Activated CD4-positive, alpha-beta T cell treated with anti-CD3 and anti-CD28 coated beads, Interleukin-2, amount 50 U/mL, for 24 hours (primary cell): ENCODE measurements at places on chromosomes 5 and 9.

- no peak for DNase-seq
Observed at GRCh38 chr5:66198837-66199236, 54.7 kb downstream of the SREK1 start.

DNA sequence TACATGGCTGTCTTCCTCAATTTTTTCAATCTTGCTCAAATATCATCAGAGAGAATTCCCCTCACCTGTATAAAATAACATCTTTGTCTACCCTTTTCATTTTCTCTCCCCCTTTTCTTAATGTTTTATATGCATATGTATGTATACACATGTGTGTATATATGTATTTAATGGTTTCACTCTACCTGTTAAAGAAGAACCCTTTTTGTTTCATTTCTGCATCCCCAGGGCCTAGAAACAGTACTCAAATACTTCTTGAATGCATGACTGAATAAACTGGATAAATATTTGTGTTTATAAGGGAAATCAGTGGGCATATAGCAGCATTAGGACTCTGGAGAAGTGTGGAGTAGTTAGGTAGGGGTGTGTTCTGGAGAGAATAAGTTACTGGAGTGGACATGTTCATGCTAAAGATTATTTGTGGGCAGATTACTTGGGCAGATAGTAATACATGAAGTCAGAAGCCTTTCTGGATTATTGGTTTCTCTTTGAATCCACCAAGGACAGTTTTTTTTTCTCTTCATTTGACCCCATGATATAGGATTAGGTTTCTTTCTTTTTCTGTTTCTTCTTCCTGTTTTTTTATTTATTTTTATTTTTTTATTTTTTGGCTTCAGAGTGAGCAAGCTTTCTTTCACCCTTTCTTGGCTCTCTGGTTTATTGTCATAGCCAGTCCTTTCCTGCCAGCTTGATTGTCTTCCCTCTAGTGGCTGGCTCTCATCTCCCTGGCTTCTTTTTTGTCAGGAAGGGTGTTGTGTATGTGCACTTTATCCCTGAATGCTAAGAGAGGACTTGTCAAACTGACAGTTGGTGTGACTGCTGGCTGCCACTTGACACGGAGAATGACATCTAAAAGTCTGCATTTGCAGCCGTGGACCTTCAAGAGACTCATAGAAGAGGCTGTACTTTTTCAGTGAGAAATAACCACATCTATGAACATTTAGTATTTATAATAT, 89.3 kb downstream of the ZCCHC7 start:
- DNase-seq, result no peak

GRCh38 chr9:98809311-98810101, 2.0 kb downstream of the GALNT12 start:
- DNase-seq, result no peak

- DNase-seq, result no peak
Observed at GRCh38 chr5:171848006-171848405, 62.4 kb downstream of the SMIM23 start.

GRCh38 chr5:154446195-154447088, 645 bp downstream of the SAP30L start:
- no peak for DNase-seq

DNA sequence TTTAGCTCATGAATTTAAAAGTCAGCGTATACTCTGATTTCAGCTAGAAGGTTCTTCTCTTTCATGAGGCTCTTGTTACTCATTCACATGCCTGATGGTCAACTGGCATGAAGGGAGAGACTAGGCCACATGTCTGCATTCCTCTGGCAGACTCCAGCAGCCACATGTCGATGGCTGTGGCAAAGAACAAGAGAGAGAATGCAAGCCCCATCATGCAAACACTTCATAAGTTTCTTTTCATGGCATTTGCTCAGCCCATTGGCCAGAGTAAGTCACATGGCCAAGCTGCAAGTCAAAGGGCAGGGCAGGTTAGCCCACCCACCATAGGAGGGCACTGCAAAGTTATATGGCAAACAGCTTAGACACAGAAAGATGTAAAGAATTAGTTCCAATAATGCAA, 5.4 kb downstream of the KCNV2 start:
- DNase-seq, result no peak

DNA sequence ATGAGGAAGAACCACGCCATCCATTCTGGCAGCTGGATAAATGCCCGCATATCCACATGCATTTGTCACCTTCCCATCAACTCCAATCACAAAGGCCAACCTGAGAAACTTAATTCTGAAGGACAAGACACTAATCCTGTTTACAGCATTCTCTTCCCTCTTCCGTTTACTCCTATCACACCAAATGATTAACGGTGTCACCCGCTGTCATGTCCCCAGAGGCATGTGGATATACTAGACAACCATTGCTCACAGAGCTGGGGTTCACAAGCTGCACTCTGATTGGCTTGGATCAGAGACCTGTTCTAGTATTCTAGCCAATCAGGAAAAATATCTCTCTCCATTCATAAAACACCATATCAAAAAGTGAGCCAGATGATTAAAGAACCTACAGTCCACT, 3.6 kb downstream of the MACROH2A1 start:
- no peak for DNase-seq

DNA sequence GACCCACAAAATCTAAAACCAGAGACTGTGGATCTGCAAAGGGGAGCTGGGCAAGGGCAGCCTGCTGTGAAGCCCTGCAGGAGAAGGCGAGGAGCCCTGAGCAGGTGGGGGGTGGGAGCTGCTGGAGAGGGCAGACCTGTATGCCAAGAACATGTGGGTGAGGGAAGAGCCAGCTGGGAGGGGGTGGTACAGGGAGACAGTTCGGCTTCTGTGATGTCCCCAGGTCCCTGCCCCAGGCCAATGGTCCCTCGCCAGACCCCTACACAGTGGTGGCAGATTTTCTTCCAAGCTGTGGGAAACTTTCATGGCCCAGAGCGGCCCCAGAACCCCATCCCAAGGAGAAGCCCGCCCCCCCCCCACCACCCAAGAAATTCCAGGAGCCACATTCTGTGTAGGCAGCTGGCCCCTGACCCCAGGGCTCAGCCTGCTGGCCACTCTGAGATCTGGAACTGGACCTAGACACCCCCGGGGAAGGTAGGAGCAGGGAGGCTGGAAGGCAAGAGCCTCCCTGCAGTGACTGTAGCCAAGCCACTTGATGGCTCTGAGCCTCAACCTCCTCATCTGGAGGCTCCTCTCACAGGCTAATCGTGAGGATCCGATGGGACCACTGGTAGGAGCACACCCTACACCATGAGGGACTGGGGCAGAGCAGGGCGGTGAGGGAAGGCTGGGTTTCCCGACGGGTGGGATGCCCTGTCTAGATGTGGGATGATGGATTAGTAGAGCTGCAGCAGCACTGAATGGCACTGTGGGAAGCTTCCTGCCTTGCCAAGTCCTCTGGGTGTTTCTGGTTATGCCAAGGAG, 22.6 kb upstream of the CSF1R start:
- no peak for DNase-seq

- no peak for DNase-seq
Observed at GRCh38 chr5:80600943-80601693, 31.0 kb upstream of the ANKRD34B start.

DNA sequence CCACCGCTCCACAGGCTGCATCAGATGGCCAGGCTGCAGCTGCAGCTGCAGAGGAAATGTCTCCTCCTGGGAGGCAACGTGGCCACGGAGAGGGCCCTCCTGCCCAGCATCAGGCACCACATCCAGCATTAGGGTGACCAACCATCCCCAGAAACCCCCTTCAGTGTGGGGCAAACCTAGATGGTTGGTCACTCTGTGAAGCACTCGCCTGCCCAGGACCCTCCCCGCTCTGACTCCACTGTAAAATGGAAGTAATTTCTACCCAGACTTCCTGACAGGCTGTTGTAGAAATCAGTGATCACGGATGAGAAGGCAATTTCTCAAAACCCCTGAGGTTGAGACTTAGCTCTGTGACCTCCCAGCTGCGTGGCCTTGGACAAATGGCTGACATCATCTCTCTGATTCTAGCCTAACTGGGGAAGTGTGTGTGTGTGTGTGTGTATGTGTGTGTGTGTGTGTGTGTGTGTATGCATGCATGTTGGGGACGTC, 31.6 kb downstream of the B4GALT1 start:
- no peak for DNase-seq

GRCh38 chr5:13524936-13525335, 419.6 kb downstream of the DNAH5 start:
- no peak for DNase-seq

DNA sequence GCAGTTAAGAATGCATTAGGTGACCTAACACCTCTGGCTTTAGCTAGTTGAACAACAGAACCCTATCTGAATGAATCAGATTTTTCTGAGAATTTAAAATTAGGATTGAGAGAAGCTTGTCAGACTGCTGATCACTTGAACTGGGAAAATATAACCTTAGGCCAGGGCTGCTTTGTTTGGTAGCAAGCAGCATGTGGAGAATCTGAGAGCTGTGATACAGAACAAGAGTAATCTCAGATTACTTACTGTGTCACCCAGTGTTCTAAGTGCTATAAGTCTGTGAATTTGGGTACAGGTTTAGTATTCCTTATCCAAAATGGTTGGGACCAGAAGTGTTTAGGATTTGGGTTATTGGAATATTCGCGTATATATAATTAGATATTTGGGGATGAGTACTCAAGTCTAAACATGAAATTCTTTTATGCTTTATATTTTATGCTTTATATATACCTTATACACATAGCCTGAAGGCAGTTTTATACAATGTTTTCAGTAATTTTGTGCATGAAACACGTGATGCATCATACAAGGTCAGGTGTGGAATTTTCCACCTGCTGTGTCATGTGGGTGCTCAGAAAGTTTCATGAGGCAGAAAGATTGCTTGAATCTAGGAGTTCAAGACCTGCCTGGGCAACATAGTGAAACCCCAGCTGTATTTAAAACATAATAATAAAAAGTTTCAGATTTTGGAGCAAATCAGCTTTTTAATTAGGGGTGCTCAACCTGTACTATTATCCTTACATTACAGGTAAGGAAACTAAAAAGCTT, 8.3 kb upstream of the CHD1 start:
- no peak for DNase-seq

- no peak for DNase-seq
Observed at GRCh38 chr9:131810351-131811170, 70.7 kb upstream of the RAPGEF1 start.

DNA sequence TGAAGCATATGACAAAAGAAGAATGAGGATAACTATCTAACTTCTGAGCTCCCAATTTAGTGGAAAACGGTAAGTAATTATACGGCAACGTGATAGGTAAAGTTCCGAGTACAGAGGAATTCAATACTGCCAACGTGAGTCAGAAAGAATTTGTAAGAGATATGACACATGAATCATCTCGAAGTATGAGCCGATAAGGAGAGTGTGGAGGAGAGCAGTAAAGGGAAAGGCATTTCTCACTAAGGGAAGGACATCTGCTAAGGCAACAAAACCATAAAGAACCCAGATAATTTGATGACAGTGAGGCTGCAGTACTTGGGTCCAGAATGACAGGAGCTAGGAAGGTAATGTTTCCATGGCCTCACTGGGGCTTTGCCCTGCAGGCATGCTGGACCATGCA, 11.0 kb downstream of the MPDZ start:
- DNase-seq, result no peak

DNA sequence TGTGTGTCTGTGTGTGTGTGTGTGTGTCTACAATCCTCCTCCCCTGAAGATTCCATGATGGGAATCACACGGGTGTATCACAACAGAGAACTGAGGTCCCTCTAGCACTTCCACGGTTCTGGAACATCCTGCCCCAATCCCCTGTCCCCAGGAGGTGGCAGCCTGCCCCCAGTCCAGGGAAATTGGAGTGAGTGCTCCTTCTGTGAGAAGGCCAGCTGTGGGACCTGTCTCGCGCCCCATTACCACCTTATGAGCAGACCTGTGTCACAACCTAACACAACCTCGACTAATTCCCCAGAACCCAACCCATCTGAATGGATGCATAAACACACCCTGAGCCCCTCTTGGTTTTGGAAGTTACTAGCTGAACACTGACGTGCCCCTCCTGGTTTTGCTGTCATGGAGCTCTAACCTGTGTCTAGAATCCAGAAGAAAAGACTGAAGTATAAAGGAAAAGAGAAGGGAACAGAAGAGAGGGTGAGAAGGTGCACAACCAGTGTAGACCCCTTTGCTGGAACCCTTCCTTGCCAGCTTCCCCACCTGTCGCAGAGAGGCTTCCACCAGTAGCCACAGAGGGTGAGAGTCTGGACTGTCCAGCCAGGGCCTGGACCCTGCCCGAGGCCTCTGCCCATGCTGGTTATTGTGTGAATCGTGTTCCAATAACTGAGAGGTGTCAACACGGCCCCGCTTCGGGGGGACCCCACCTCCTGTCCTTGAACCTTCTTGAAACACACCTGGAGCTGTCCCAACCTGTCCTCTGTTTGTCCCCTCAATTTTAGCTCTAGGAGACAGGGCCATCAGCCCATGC, 3.4 kb downstream of the BTNL9 start:
- DNase-seq, result no peak
